CD4-positive, alpha-beta T cell (primary cell): ENCODE measurements at places on chromosomes 11 and 22.

DNA sequence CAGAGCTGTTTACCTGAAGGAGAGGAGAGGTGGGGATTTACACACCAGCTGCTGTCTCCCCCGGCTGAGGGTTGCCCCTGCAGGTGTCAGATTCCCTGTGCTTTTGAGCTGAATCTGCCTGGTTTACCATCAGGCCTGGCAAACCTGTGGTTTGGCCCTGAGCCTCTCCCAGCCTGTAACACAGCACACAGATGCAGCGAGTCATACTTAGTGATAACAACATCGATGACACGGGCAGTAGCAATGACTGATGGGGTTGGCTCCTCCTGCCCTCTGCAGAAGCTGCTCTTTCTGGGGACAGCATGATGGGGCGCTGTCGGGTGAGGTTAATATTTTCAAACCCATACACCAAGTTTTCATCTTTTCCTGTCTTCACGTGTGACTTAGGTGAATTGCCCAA is 380.0 kb upstream of the B3GAT1 start:
- no peak for DNase-seq

- DNase-seq: no peak
Observed at GRCh38 chr22:50734986-50735738, 2.8 kb upstream of the ACR start.

DNA sequence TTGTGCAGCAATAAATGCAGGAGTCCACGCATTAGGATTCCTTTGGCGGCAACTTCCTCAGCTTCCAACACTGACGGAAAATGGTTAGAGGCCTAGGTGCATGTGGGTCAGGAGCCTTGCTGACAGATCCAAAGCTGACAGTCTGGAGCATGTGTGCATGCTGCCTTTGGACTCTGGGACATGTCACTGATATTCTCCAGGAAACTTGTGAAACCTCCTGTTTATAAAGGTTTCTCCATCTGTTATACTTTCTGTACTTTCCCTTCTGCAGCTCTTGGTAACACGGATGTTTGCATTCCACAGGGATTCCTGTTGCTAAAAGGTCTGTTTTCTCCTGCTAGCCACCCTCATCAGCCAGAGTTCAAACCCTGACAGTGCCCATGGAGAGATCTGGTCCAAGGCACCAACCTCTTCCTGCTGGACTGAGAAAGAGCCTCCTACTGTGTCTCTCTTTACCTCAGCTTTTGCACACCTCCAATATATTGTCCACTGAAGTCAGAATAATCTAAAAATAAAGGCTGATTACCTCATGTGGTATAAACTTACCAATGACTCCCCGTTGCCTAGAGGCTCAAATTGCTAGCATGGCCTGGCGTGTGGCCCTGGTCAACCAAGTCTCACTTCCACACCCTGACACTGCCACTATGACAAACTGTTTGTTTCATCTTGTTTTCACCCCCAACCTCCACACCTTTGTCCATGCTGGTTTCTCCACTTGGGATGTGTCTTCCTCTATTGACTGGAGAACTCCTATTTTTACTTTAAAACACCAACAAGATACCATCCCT is 31.1 kb upstream of the LYVE1 start:
- DNase-seq: no peak

- no peak for DNase-seq
Observed at GRCh38 chr11:84091212-84091986, 805.2 kb upstream of the CCDC90B start.

GRCh38 chr11:15166204-15166603 is 51.5 kb downstream of the INSC start:
- DNase-seq: no peak

DNA sequence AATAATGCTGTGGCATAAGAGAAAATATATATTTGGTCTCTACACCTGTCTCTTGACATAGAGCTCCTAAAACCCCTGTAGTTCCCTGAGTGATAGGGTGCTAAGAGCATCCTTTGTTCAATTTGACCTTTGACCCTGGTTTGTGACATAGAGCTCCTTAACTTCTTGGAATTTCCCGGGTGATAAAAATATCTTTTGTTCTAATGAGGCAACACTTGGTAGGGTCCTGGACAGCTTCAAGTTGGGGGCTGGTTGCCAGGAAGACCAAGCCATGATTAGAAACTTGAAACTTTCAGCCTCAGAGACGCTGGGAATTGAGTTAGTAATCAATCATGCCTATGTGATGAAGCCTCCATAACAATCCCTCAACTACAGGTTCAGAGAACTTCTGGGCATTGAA is 105.4 kb downstream of the CASP12 start:
- DNase-seq: no peak

- no peak for DNase-seq
Observed at GRCh38 chr11:28086569-28086968, 21.4 kb downstream of the KIF18A start.

DNA sequence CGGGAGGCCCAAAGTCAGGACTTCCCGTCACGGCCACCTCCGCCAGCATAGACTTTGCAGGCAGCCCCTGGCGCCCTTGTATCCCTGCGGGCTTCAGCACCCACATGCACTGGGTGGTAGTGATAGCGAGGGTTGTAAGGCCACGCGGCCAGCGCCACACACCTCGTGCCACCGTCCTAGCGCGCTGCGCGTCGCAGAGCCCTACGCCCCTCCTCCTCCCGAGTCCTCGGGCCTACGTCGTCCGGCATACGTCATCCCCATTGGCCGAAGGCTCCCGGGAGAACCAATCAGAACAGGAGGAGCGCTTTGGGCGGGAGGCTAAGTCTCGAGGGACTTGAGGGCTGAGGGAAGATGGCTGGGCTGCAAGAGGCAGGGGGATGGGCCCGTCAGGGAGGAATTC is 1.3 kb upstream of the BTBD18 start:
- DNase-seq: no peak

DNA sequence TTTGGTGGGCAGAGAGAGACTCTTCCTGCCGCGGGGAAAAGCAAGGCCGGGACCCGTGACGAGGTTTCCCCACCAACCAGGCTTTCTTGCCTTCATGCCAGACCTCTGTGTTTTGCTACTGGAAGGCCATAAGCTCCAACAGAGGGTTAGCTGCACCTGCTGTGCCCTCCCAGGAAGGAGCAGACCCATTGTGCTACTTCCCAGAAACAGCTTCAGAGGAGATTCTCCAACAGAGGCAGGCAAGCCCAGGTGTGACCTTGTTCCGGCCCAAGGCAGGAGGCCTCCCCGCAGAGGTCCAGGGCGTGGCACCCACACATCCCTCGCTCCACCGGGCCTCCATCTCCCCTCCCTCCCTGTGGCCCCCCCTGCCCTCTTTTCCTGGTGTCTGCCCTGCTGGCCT is 57.8 kb downstream of the ELFN2 start:
- no peak for DNase-seq

GRCh38 chr22:47397673-47398072 is 635.2 kb downstream of the TBC1D22A start:
- DNase-seq: no peak

- no peak for DNase-seq
Observed at GRCh38 chr11:128273736-128274135, 313.6 kb downstream of the ETS1 start.

DNA sequence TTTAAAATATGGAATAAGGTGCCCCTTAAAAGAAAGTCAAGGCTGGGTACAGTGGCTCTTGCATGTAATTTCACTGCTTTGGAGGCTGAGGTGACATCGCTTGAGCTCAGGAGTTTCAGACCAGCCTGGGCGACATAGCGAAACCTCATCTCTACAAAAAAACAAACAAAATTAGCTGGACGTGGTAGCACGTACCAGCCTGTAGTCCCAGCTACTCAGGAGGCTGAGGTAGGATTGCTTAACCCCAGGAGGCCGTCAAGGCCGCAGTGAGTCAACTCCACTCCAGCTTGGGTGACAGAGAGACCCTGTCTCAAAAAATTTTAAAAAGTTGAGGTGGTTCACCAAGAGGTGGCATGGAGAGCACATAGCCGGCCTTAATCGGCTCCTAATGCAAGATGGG is 17.7 kb upstream of the ADORA2A start:
- DNase-seq: no peak

GRCh38 chr22:24333301-24333700 is 62.7 kb downstream of the SPECC1L start:
- DNase-seq: no peak

GRCh38 chr22:40510631-40511364 is 125.7 kb downstream of the MRTFA start:
- DNase-seq: no peak

DNA sequence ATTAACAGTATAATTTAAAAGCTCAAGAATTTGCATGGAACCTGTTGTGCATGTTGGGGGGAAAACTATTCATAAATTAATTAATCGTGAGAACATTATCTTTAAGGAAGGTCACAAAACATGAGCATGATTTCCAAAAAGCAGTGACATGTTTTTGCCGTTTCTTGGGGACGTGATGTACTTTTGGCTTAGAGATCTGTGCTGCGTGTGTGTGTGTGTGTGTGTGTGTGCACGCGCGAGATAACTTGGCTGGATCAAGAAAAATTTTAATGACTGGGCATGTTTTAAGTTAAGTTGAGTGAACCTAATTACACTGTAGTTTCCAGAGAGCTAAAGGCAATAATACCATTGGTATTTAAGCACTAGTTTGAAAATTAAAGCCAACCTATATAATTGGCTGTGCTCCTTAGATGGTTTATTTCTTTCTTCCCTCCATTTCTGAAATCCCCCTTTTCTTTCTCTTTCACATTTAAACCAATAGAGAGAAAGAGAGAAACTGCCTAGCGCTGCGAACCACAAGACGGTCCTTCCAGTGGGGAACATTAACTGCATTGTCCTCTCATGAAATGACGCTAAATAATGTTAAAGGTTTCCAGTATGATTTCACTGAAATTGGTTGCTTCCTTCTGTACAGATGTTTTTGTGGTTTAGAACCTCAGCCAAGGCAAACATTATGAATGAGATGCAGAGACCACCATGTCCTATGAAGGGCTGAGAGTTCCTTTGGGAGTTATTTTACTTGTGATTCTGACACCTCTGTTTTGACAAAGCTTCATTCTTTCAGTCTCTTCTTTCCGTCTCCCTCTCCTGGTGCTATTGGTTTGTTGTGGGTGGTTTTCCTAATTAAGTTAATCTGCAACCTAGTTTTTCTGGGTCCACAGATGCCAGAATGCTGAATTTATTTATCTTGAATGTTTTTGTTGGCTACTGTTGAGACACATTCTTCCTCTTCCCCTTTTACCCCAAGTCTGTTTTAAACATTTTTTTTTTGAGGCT is 51.7 kb downstream of the ZBTB16 start:
- DNase-seq: no peak
